Fibroblast of lung (primary cell): ENCODE measurements at places on chromosomes 12 and 14. TPM values are rescaled to one million over a fixed set of nuclear protein-coding genes. Genes with fewer than 3 reads are reported as not detected.
A peak's percentile ranks its signal among the peaks of the same experiment; 100 is the strongest.

The OLR1 gene
- 0.26 and 1.2 TPM in 2 replicates for total RNA-seq

- DNase-seq = no peak
These were observed 625 bp downstream of the ANGEL1 start for GRCh38 chr14:76812093-76812421.

- no peak for DNase-seq
These were observed 15.8 kb downstream of the CYP46A1 start for GRCh38 chr14:99699861-99700260.

The PPP1R36 gene
- 1.0 and 1.3 TPM in 2 replicates for total RNA-seq

The RND1 gene
- under 0.01 and 0.17 TPM in 2 replicates for total RNA-seq

GRCh38 chr12:615620-616019, 47.6 kb downstream of the NINJ2 start:
- DNase-seq = no peak

GRCh38 chr12:84336231-84336630, 576.4 kb downstream of the SLC6A15 start:
- DNase-seq = peak; percentile 8

DNA sequence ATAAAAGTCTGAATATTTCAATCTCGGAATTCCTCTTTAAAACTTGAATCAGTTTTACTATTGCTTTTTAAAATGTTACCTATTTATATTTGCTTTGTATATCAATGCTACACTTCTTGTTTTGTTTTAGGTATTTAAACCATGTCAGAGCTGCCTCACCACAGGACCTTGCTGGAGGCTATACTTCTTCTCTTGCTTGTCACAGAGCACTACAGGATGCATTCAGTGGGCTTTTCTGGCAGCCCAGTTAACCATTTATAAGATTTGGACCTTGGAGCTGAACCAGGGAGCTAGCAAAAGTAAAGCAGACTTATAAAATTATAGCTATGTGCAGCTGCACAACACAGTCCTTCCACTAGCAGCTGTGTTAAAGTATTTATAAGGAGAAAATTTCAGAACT, 12.8 kb downstream of the TRMT5 start:
- no peak for DNase-seq

GRCh38 chr12:6641131-6641530, 5.4 kb upstream of the LPAR5 start:
- DNase-seq = no peak

- DNase-seq = no peak
These were observed 4.7 kb downstream of the TTC8 start for GRCh38 chr14:88829188-88829587.

The ACOT6 gene
- not detected in 2 replicates for total RNA-seq

- DNase-seq = peak; percentile 54
These were observed 578 bp downstream of the DCAF5 start for GRCh38 chr14:69152181-69152901.

DNA sequence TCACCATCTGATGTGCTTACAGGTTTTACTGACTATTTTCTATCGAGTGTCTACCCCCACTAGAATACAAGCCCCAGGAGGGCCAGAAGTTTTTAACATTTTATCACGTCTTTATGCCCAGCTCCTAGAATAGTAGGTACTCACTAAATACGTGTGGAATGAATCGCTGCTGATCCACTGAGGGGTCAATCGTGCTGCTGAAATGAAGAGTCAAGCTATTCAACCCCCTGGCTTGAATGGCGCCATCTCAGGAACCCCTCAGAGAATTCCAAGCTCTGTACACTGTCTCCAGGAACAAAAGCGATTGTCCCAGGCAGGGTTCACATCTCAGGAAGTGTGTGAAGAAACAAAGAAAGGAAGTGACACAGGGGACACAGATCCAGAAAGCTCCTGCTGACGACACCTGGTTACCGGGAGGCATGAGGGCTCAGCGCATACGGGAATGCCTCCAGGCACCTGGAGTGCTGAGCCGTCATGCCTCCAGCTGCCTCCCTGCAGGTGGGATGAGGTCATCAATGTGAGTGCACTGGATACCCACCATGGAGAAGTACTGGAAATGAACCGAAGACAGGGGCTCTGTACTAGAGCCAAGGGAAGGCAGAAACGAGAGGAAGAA, 45.6 kb downstream of the PITPNM2 start:
- DNase-seq = no peak

The HNF1A gene
- total RNA-seq = not detected in 2 replicates

DNA sequence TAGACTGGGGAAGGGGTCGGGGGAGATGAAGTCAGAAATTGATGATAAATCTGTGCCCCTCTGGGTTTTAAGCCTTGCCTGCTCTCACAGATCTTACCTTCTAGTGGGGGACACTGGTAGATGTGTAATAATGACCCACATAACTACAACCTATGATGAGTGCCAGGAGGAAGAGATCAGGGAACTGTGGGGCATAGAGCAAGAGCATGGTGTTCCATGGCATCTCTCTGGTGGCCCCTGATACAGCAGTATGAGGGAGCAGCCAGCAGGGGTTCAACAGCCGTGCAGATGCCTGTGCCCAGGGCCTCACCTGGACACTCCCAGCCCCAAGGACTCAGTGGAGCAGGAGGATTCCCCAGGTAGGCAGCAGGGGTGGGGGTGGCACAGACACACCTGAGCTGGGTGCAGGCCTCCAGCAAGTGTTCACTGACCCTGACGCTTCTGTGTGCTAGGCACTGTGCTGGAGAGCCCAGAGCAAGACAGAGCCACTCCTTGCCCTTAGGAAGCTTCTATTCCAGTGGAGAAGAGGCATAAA, 5.0 kb downstream of the ACACB start:
- DNase-seq = no peak

DNA sequence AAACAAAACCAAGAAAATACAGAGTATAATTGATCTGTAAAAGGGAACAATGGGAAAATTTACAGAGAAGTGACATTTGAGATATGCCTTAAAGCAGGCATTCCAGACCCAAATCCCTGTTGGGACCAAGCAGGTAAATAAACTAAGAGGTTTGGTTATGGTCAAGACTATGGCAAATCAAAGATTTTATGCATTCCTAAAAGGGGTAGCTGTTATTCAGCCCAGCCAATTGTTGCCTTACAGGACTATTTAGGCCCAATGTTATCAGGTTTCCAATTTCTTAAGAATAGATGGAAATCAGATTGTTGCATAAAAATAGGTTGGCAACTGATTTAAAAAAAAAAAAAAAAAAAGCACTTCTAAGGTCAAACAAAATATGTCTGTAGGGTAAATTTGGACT, 5.3 kb downstream of the DNAI7 start:
- peak; percentile 38 for DNase-seq

The CATSPERB gene
- total RNA-seq = under 0.01 TPM in 1 of 2 replicates, not detected in the other

GRCh38 chr14:88470542-88471440, 84.0 kb downstream of the PTPN21 start:
- peak; percentile 17 for DNase-seq

GRCh38 chr12:76533331-76533730, 26.2 kb downstream of the OSBPL8 start:
- peak; percentile 12 for DNase-seq

DNA sequence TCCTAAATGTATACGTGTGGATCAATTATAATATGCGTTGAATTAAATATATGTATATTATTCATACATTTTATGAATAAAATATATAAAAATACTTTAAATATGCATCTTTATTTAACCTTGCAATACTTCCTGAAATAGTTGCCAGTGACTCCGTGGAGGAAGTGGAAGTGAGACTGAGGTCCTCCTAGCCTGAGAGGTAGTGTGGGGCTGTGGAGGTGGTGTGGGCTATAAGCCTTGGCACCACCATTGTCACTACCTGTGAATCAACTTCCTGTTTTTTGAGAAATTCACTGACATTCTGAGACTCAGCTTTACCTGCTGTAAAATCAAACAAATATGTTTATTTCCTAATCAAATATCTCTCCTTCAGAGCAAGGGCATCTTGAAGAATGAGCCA, 514.2 kb downstream of the VRK1 start:
- DNase-seq = no peak
